Cardiac muscle cell (in vitro differentiated cells and primary cell): ENCODE measurements at places on chromosomes 11 and 22.
A peak's percentile ranks its signal among the peaks of the same experiment; 100 is the strongest.

DNA sequence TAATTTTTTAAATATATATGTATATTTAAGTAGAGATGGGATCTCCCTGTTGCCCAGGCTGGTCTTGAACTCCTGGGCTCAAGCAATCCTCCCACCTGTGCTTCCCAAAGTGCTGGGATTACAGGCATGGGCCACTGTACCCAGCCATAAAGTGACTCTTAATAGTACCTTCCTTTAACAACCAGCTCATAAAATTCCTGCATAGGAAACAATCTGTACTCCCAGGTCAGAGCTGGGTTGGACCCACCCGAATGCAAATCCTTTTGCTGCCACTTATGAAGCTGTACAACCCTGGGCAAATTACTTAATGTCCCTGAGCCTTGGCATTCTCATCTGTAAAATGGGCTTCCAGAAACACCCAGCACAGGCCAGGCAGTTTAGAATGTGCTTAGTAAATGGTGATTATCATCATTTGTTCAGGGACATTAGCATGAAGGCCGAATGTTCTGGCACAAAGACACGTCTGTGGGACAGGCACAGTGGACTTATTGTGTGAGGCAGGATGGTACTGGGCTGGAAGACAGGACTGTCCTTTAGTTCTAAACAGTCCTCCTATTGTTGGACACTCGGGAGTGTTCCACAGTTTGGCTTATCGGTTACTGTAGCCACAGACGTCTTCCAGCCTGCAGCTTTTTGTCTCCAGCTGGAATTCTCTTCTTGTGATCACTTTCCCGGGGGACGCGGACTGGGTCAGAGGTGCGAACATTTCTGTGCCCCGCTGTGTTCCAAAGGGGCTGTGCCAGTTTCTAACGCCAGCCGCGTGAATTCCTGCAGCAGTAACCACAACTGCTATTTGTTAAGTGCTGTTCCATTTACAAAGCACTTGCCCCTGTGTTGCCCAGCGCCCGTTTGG is 6.0 kb downstream of the PDXP start:
- DNase-seq = no peak

- DNase-seq = peak; percentile 34
Observed at GRCh38 chr11:66491315-66491935, 11.2 kb downstream of the DPP3 start.

DNA sequence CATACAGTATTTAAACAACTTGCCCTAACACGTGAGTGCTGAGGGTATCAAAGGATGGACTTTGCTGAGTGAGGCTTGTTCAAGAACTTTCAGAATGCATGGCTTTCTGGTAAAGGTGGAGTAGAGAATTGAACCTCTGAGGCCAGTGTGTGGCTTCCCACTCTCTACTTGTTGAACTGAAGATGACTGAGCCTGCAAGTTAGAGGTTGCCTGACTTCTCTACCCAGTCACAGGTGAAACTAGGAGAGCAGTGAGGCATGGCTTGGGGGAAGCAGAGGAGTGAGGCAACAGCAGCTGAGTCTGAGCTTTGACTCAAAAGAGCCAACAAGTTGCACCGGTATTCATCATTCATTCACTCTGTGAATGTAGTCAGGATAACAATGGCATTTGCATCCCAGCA is 256.4 kb upstream of the SESN3 start:
- DNase-seq = no peak

- no peak for DNase-seq
Observed at GRCh38 chr11:33731723-33732531, 4.3 kb downstream of the CD59 start.

- DNase-seq = no peak
Observed at GRCh38 chr11:40118780-40119179, 1340.7 kb downstream of the LRRC4C start.
